ENCODE measurements at places on chromosomes 1 and 21.

DNA sequence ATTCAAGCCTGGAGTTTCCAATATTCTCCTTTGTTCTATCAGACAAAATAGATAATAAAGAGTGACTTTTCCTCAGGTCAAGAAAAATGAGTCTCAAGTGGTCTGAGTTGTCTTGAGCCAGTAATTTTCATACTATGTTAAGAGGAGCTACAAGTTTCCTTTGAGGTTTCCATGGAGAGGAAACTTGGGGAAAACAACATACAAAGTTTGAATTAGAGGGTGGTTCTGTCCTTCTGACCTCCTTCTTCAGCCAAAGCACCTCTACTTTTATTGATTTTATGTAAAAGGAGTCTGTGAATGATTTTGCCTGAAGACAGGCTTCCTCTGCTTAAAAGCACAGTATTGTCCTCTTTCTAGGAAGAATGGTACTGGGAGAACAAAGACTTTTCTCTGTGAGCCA lies 497.2 kb upstream of the PKN2 start:
- DNase-seq = no peak

- peak; percentile 69 for DNase-seq
These were observed 121.9 kb downstream of the TIAM1 start for GRCh38 chr21:31222142-31222541.

GRCh38 chr21:45550522-45551210 lies 8.4 kb upstream of the SLC19A1 start:
- DNase-seq = no peak

DNA sequence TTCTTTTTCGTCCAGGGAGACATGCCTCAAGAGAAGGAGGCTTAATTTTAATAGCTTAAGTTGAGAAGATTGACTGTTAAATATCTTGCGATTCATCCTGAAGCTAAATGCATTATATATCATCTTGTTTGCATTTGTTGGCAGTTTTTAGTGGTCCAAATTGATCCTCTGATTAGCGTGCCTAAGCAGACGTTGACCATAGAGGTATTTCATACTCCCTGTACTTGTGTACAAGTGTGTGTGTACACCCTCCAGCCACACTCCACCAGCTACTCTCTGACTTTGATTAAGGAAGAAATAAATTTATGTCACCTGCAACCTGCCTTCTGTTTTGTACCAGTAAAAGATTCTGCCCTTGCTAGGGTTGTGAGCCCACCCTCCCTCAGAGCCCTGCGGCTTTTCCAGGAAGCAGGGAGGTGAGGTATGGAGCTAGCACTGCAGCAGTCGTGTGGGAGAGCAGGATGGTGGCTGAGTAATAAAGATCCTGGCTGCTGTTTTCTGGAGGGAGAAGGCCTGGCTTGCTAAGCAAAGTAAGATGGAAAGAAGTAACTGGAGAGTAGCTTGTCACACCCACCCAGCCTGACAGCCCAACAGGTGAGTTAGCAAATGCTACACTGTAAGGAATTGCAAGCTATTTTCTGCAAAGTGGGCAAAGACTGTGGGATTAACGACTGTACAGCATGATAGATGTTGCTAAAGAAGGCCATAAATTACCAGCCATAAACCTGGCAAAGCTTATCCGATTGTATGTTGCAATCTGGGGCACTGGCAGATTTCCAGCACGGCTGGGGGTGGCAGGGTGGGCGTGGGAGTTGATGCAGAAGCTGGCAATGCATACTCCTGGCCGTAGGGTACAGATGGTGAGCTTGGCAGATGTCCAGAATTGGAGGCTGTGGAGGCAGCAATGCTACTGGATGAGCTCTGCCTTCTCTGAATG lies 170.2 kb downstream of the TNR start:
- DNase-seq = peak; percentile 97

- no peak for DNase-seq
These were observed 2.7 kb downstream of the SLC35F3 start for GRCh38 chr1:233907151-233907550.

GRCh38 chr1:1033009-1033587 lies 13.2 kb downstream of the AGRN start:
- peak; percentile 93 for DNase-seq

DNA sequence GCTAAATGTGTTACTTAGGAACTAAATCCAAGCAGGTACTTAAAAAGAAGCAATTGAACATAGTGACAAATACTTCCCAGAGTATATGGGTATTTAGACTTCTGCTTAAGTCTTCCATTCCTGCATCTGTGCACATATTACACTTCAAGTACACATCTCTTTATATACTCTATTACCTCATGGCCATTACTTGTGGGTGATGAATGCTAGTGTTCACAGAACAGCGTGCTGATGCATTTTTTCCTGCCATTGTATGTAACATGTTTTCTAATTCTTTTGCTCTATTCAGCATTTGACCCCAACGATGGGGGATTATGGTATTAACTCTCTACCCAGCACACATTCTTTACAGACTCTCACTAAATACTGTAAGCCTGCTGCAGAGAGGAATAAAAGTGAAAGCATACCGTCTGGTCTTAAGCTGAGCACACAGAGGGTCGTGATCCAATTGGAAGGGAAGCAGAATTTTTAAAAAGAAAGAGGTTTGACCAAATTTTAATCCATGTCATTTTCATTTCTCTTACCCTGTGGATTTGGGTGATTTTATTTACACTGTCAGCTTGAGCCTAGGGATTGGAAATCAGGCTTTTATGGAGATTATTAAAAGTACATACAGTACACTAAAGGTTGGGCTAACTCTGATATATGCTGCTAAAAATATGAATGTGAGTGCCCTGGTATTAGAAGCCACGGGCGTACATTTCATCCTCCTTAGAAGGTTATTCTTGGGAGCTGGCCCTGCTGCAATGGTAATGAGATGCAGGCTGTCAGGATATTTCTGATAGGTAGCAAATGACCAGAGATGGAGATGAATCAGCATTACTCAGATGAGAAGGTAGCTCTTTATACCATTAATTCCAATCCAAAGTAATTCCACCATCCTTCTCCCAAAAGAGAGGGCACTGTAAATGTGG lies 95.5 kb upstream of the PROX1 start:
- DNase-seq = no peak

DNA sequence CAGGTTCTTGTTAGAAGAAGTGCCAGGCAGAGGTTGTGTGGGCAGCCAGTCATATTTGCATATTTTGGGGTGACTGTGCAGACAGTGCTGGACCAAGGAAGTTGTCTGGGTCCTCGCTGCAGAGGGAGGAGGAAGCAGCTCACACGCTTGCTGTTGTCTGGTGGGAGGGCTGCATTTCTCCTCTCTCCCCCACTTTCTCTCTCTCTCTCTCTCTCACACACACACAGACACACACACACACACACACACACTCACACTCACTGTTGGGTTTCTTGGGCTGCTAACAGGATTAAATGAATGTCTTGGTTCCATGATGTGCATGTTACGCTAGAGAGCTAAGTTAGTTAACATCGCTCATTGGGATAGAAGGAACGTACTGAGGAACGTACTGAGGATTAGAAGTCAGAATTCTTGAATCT lies 72.9 kb downstream of the AGPAT3 start:
- DNase-seq = no peak

DNA sequence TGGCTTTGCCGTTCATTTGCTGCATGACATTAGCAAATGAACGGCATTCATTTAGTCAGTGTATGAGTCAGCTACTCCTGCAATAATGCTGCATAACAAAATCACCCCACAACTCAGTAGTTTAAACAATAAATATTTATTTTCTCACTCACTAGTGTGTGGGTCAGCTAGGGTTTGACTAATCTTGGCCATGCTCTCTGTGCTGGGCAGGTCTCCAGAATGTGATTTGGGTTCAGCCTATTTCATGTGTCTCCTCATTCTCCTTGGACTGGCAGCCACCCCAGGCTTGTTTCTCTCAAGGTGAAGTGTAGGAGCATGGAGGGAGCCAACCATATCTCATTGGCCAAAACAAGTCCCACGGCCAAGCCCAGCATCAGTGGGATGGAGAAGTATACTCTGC lies 104.3 kb downstream of the LACTBL1 start:
- DNase-seq = no peak

GRCh38 chr1:14597343-14598006 lies 1.0 kb upstream of the KAZN start:
- no peak for DNase-seq

DNA sequence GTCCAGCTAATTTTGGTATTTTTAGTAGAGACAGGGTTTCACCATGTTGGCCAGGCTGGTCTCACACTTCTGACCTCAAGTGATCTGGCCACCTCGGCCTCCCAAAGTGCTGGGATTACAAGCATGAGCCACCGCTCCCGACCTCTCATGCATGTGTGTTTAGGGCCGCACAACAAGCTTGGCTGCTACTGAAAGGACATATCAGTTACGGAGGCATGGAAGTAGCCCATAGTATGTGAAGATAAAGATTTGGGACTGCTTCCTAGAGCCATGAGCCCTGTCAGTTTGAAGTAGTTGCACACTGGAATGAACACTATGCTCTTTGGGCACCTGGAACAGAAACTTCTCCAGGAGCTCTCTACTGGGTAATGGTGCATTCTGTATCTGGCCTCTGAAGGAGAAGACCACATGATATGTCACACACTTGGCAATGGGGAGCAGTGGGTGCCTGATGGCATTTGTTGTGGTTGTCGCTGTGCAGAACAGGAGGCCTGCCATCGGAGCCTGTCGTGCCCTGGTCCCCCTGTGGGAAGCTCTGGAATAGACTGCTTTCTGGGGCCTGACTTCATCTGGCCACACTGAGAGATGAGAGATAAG lies 144.7 kb upstream of the KIF26B start:
- DNase-seq = no peak

DNA sequence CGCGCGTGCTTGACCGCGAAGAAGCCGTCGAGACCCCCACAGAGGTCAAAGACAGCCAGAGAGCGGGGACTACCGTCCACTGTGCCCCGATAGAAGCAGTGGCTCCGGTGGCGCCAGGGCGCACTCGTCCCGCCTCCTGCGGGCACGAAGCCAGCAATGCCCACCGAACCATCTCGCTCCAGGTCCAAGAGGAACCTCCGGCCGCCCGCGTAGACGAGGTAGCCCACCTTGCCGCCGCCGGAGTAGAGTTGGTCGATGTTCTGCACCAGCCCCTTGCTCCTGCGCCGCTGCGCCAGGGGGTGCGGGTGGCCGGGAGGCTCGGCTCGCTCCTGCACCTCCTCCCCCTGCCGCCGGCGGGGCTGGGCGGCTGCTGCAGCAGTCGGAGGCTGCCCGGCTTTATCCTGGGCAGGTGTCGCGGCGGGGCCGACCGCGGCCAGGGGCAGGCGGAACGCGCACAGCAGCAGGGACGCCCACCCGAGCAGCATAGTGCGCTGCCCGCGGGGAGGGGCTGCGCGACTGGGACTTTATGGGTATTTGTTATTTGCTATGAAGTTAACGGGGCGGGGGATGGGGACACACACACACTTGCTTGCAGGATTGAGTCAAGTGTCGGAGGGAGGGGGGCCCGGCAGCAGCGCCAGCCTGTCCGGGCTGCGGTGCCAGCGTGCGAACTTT lies 844 bp downstream of the ADAMTS5 start:
- no peak for DNase-seq

DNA sequence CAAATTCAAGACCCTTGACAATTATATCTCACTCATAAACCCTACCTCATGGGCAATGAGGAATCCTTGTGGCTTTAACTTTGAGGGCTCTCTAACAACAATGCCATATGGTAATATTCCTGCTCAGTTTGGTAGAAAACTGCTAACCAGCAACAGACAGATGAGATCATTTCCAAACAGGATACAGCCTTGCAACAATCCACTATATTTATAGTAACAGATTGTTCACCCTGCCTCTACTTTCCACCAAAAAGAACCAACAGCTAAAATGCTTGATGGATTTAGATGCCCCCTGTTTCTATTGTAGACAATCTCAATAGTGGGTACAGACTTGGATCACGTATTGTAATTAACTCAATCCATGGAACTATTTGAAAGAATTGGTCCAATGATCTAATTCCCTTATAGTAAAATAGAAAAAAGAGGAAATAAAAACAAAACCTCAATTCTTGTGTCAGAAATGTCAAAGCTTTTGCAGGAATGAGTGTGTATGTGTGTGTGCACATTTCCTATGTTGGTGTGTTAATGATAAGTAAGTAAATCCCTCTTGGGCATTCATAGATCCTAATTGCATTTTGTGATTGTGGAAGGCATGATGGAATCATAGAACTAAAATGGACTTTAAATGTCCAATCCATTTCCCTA lies 100.0 kb upstream of the EDEM3 start:
- DNase-seq = no peak

GRCh38 chr1:9040659-9041030 lies 14.4 kb upstream of the SLC2A7 start:
- DNase-seq = no peak

DNA sequence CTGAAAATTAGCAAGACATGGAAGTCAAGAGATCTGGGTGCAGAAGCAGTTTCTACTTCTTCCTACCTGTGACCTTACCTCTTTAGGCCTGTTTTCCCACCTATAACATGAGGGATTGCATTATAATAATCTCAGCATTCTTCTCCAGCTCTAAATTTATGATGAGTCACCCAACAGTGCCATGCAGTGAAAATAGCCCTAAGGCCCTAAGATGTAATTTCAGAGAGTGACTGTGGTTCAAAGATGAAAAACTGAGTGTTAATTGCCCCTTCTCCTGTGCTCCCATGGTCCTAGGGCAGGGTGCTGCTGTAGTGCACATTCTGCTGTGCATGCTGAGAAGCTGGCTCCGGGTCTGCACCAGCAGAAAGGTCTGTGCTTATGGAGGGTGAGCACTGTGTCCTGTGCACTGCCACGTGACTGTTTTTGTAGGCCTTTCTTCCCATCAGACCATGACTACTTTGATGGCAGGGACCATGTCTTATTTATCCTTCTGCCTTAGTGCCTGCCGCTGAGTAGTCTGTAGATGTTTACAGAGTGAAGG lies 29.7 kb downstream of the JUN start:
- no peak for DNase-seq

DNA sequence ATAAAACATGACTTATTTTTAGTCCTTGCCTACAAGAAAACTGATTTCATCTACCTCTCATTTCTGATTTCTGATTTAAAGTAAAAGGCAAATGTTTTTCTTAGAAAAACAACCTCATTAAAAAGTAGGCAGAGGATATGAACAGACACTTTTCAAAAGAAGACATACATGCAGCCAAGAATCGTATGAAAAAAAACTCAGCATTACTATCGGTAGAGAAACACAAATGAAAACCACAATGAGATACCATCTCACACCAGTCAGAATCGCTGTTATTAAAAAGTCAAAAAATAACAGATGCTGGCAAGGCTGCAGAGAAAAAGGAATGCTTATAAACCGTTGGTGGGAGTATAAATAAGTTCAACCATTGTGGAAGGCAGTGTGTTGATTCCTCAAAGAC lies 16.2 kb downstream of the ODR4 start:
- DNase-seq = no peak

GRCh38 chr1:1550591-1551432 lies 10.4 kb upstream of the TMEM240 start:
- DNase-seq = no peak

- DNase-seq = no peak
These were observed 11.7 kb downstream of the AVPR1B start for GRCh38 chr1:206105464-206105995.

DNA sequence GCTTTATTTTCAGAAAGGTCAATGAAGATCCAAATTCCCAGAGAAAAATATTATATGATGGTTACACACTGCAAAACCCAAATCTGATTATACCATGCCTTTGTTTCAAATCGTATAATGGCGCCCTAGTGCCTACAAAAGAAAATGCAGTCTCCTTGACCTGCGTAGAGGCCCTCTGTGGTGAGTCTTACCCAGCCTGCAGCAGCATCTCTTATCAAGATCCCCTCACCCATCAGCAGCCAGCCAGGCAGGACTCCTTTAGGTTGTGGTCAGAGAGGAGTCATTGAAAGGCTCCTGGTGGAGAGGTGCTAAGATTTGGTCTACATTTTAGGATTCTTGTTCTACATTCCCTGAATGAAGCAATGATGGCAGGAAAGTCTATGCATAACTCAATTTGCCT lies 23.7 kb upstream of the DAB1 start:
- no peak for DNase-seq

Measured in NCI-H1105 treated with DMSO at 0.1 percent for 48 hours (cell line).